ENCODE measurements at places on chromosomes 1 and 21.

DNA sequence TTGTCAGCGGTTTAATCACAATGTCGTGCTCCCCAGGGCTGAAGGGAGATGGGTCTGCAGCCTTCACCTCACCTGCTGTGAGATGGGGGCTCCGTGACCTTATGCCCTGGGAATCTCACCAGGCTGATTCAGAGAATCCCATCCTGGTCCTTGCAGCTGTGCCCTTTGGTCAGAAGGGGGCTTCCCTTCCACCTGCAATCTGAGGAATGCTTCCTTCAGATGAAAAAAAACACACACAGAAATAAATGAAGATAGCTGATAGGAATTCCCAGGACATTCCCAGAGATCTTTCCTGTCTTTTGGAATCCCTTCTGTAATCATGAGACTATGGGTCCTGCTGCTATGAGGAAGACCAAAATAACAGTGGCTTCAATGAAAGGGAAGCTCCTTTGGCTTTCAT lies 127.0 kb upstream of the VAMP3 start:
- DNase-seq, result no peak

DNA sequence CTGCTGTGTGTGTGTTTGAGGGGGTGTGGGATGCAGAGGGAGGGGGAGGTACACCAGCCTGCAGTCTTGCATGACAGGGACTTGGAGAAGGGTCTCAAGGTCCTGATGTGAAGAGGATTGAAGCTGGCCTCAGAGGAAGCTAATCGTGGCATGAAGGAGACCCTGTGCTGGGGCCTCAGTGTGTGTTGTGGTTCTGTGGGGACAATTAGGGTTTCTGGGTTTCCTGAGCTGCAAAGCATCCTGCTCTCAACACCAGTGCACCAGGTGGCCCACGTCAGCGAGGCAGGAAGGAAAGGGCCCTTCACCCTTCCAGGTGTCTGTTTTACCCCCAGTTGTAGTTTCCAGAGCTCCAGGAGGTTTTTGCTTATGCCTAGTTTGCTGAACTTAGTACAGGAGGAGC lies 52.8 kb downstream of the TENT5C start:
- no peak for DNase-seq

DNA sequence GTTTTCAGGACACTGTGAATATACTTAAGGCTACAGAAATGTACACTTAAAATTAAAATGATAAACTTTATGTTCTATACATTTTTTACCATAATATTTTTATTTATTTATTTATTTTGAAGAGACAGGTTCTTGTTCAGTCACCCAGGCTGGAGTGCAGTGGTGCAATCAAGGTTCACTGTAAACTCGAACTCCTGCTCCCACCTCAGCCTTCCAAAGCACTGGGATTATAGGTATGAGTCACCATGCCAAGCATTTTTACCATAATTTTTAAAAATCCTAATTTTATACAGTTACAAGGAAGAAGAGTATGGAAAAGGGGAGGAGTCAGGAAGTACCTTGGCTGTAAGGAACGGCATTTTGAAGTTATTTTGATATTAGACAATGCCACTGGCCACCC lies 23.6 kb upstream of the ANGPTL3 start:
- no peak for DNase-seq

- no peak for DNase-seq
Observed at GRCh38 chr1:225565847-225566246, 87.1 kb downstream of the ENAH start.

- no peak for DNase-seq
Observed at GRCh38 chr1:202965422-202965821, 1.6 kb downstream of the CYB5R1 start.

DNA sequence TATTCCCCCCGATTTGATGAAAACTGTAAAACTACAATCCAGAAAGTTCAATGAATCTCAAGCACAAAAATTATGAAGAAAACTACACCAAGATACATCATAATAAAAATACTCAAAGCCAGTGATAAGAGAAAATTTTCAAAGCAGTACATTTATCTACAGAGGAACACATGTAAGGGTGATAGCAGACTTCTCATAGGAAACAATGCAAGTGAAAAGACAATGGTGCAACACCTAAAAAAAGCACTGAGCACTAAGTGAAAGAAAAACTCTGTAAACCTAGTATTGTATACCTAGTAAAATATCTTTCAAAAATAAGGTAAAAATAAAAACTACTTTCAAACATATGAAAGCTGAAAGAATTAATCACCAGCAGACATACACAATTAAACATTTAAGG lies 76.1 kb upstream of the IRF2BP2 start:
- DNase-seq, result no peak

Data from activated T-helper 9 cell treated with anti-CD3 and anti-CD28 coated beads, Interleukin-2, amount 50 U/mL, for 16 hours (primary cell).